ENCODE measurements at places on chromosomes 5 and 9.

DNA sequence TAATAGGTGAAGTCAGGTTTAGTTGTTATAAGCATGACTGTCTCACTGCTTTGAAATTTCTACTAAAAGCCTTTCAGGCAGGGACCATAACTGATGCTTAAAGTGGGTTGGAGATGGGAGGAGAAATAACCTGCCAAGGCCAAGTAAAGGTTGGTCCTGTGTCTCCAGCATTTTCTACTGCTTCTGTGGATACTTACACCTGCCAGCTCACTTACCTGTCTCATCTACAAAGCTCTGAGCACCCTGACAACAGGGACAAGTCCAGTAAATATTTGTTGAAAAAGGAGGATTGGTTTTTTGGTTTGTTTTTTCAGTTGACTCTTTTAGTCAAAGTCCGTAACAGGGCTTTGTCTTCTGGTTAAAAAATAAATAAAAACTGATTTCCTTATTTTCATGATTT, 38.6 kb downstream of the GRAMD2B start:
- DNase-seq: no peak

DNA sequence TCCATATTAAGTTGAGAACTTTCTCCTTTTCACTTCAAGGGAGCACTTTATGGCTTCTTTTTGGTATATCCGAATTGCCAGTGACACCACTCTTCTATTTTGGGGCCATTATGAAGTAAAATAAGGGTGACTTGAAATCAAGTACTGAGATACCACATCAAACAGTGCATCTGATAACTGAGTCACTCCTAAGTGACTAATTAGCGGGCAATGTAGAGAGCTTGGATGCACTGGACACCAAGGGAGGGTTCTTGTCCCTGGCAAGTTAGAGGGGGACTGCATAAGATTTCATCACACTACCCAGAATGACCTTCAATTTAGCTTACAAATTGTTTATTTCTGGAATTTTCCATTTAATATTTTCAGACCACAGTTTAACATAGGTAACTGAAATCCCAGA, 813.9 kb upstream of the CDH10 start:
- no peak for DNase-seq

GRCh38 chr9:127444921-127445850, 6.0 kb downstream of the RPL12 start:
- DNase-seq: no peak

- DNase-seq: no peak
Observed at GRCh38 chr5:39376293-39376714, 12.0 kb upstream of the C9 start.

DNA sequence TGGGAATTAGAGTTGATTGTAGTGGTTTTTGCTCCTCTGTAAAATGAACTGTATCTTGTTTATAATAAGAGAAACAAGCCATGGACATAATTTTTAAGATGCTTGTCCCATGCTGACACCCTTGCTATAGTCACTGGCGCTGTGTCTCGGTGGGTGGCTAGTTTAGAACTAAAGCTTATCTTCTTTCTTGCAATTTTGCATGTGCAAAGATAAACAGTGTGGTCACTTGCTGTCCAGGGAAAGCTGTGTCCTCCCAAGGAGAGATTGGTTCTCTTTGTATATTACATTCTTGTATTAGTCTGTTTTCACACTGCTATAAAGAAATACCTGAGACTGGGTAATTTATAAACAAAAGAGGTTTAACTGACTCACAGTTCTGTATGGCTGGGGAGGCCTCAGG, 143.8 kb downstream of the MELK start:
- DNase-seq: no peak

DNA sequence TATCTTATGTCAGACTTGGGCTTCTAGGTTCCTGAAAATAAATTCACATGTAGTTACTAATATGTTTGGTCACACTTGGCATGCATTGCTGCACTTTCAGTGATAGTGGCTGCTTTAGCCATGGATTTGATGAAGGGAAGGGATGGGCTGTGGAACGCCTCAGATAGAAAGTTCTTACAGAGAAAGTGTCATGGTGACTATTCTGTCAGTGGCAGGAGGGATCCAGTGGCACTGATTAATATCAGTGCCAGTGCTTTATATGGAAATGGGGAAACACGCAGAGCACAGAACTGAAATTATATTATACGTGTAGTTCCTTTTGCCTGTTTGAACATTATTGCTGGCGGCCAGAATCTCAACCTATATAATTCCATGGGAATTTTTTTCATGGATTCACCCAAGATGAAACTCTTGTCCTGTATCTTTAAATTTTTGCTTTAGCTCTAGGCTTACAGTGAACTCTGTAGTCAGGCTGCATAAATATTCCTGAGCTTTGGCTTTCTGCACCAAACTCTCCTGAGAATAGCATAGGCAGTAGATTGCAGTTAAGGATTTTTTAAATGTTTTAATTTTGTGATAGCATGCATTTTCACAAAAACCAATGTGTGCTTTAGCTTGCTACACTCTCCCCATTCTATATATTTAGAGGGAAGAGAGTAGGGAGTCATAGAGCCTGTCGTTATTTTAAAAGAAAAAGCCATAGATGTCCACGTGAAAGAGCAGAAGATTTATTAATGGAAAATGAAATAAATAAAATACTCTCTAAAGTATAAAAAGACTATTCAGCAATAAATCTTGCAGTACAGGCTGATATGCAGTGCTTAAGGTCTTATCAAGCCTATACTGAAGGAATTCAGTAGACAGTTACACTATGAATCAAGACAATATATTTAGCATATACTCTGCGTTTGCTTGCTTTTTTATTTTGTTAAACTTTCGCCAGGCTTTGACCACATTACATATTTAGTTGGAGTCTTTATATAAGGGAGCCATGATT, 98.7 kb downstream of the EDIL3 start:
- DNase-seq: no peak

DNA sequence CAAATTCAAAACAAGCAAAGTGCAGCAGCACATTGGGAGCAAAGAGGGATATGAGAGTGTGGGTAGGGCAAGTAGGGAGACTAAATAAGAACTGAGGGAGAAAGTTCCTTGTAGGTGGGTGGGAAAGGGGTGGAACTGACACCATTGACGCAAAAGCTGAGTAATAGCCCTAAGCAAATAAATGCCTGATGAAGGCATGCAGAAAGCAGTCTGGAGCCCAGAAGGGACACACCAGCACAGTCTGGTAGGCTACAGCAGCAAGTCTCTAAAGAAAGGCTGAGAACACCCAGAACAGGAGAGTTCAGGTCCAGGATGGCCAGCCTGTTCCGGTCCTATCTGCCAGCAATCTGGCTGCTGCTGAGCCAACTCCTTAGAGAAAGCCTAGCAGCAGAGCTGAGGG, at the start of gene INSL4:
Gene INSL4, plus strand, starts transcription at position 208 of the 400 bp plus-strand sequence. Its CDS starts 105 bp downstream, at position 313.
- no peak for DNase-seq

DNA sequence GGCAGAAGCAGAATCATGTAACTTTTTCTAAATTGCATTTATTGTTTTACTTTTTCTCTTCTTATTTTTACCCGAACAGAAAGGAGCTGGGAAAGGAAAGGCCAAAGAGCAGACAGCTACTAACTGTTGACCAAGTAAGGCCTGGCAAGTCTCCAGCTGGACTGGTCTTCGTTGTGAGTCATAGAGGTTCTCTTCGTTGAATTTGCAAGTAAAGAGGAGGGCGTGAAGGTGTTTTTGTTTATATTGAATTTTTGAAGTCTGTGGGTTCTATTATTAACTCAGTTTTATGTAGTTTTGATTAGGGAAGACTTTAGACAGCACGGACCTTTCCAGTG, 416.5 kb upstream of the CCNH start:
- DNase-seq: no peak

DNA sequence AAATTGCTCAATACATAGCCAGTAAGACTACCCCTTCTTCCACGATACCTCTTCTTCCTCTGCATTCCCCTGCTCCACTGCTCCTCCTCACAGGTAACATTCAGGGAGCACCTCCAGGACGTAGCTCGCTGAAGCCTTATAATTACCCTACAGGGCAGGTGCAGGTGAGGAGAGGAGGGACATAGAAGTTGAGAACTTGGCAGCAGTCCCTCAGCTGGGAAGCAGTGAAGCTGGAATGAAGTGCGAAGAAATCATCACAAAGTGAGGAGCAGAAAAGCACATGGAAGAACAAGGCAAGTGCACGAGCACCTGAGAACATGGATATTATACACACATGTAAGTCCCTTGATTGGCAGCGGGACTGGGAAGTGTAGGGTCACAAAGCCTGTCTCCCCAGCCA, 118.2 kb downstream of the HSD17B3 start:
- no peak for DNase-seq

DNA sequence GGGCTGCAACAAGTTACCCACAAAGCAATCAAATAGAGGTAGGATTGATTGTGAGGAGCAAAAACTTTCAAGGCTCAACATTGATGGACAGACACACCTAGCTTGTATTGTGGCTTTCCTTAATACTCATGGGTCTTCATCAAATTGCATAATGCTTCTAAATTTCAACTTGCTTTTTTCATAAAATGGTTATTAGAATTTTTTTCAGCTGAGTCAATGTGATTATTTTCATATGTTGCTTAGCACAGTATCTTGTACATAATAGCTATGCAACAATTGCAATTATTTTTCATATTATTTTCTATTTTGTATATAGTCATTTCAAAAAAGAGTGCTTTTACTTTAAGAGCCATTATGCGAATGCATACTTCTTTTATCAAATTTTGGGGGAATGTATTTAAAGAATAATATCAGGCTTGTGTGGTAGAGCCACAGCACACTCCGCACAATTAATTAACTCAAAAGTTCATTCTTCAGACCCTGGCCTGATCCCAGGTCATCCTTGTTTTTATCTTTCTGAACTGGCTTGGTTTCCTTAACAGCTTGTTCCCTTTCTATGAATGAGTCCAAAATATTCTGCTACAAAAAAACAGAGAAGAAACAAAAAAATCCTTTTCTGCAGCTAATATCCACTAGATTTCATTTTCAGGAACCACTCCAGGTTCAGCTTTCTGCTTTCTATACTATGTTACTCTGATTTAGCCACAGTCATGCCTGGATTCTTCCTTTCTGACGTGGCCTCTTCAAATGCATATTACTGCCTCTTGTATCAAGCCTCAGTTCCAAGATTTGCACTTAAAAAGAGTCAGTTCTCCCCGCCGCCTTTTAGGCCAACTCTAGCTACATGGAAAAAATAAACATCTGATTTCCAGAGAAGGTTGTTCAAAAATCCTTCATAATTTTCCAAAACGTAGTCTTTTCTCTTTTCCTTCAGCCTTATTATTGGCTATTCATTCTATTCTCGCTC, 45.3 kb upstream of the CDH9 start:
- no peak for DNase-seq

DNA sequence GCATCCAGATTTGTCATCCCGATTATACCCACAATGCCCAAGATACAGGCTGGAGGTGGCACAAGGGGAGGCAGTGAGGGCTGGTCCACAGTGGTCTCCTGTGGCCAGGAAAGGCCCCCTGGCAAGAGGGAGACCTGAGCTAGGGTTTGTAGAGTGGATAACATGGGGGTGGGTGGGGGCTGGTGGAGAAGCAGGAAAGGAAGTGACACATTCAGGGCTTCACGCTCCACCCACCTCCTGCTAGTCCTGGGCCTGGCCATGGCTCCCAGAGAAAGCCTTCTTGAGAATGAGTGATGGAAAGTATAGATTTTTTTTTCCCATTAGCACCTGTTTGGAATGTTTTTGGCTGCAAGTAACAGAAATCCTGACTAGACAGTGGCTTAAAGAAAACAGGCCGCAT, 81.3 kb downstream of the ANKRD33B start:
- DNase-seq: no peak

DNA sequence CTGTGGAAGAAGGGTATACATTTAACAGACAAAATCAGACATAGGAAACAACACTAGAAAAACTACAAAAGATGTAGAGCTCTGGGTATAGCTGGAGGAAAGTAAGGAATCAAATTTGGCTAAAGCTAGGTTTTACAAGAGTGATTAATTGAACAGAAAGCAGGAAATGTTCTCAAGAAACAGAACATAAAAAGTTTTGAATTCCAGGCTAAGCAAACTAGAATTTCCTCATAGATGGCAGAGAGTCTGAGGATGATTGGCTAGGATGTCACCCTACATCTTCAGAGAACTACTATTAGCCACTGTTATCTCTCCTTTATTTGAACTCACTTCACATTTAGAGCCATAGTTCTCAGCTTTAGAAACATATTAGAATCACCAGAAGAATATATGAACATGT, 502.1 kb upstream of the PAPPA start:
- DNase-seq: no peak

- DNase-seq: no peak
Observed at GRCh38 chr9:76107482-76107881, 217.0 kb downstream of the PCSK5 start.

- DNase-seq: no peak
Observed at GRCh38 chr5:15850939-15851341, 328.7 kb downstream of the MARCHF11 start.

- no peak for DNase-seq
Observed at GRCh38 chr5:151005950-151006576, 14.3 kb upstream of the GPX3 start.

GRCh38 chr5:169850409-169850808, 129.9 kb downstream of the INSYN2B start:
- no peak for DNase-seq

- no peak for DNase-seq
Observed at GRCh38 chr9:128317629-128318028, 4.6 kb downstream of the TRUB2 start.

- DNase-seq: no peak
Observed at GRCh38 chr5:64147849-64148441, 17.7 kb upstream of the RNF180 start.

DNA sequence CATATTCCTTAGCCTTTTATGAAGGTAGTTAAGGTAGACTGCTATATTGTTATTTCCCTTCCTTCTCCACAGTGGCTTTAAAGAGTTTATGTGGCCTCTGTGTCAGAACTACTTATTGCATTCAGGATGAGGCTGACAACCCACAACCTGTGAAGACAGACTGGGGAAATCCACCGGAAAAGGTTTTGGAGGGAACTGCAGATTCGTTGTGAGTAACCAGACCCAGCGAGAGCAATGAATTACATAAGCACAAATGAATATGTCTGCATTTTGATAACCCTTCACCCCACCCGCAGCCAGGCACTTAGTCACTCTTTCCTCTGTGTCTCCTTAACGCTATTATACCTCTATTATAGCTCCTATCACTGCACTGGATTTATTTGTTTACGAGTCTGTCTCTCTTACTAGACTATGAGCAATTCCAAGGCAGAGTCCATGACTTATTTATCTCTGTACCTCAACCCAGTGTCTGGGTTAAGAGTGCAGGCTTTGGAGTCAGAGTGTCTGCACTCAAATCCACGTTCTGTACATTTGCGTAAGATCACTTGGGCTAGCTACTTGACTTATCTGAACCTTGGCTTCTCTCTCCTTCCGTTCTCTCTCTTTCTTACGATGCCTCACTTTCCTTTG, 19.2 kb downstream of the KCTD16 start:
- DNase-seq: no peak

GRCh38 chr9:4375424-4376200, 75.7 kb upstream of the GLIS3 start:
- no peak for DNase-seq
